ENCODE measurements at places on chromosomes 4 and X.

DNA sequence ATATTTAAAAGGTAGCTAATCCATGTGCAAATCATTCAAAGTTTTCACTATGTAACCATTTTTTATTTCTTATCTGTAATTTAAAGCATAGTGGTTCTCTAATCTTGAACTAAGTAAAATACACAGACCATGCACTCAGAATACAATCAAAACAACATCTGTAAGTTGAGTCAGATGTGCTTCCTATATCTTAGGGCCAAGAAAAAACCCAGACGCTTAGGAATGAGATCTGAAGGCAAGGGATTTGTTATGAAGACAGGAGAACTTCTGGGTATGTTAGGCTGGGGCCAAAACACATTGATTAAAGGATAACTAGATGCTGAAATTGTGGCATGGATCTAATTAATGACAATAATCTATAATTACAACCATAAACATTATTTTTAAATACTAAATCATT, 120.3 kb downstream of the PDE5A start:
- DNase-seq: no peak

DNA sequence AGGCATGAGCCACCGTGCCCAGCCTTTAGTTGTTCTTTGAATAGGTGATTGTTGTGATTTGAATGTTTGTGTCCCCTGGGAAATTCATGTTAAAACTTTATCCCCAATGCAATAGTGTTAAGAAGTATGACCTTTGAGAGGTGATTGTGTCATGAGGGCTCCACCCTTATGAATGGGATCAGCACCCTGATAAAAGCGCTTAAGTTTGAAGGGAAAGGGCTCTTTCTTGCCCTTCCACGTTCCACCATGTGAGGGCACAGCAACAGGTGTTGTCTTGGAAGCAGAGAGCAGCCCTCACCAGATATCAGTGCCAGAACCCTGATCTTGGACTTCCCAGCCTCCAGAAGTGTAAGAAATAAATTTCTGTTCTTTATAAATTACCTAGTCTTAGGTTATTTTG, 33.7 kb upstream of the RP2 start:
- DNase-seq: peak; percentile 17

GRCh38 chr4:57865264-57865663, 755.1 kb upstream of the IGFBP7 start:
- no peak for DNase-seq

GRCh38 chr4:3812211-3812934, 46.2 kb downstream of the ADRA2C start:
- DNase-seq: no peak

- no peak for DNase-seq
These were observed 634.7 kb upstream of the FAM241A start for GRCh38 chr4:111510535-111510934.
